GM23338 (cell line): ENCODE measurements at places on chromosomes 2 and 18.
A peak's percentile ranks its signal among the peaks of the same experiment; 100 is the strongest.

DNA sequence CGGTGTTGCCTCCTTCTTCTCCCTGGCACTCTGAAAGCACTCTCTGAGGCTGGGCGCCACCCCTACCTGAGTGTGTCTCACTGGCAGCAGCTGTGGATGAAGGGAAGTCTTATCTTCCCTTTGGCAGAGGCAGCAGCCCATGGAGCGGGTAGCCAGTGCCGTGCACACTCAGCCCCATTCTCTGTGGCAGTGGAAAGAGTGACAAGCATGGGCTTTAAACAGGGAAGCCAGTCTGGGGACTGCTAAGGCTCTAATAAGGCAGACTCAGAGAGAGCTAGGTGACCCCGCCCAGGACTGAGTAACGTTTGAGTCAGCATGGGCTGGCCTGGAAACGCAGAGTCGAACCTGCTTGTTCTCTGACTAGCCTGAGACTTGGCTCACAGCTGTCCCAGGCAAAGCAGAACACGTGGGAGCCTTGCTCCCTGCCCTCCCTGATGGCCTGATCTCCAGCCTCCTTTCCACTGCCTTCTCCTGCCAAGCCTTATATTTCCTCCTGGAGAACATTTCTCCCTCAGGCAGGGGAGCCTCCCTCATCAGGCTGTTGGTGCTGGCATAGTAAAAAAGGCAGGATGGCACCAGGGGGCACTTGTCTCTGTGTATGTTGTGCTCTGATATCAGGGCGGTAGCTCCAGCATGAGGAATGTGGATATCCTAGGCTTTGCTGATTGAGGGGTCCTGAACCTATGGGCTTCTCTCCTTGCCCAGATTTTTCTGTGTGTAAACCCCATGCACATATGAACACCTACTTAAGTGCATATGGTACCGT lies 93.9 kb upstream of the LGALSL start:
- peak; percentile 34 for DNase-seq

GRCh38 chr18:52569492-52569891 lies 229.5 kb downstream of the DCC start:
- no peak for DNase-seq

- DNase-seq, result peak; percentile 48
Measured at GRCh38 chr2:47784352-47784851, 1.5 kb downstream of the MSH6 start.

DNA sequence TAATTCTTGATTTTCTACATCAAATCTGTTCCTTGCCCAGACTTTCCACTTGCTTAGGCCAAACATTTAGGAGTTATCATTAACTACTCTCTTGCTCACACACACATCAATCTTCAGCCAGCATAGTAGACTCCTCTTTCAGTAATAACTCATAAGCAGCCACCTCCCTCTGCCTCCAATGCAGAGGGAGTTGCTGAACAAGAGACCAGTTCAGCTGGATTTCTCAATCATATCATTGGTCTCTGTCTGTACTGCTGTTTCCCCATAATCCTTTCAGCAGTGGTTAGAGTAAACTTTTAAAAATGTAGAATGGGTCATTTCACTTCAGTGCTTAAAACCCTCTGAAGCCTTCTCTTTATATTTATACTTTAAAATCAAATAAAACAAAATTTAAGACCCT lies 112.9 kb downstream of the SLC39A10 start:
- DNase-seq, result no peak

GRCh38 chr2:230582851-230583283 lies 129.8 kb upstream of the CAB39 start:
- DNase-seq, result no peak

- DNase-seq, result no peak
Measured at GRCh38 chr2:9488583-9489547, 14.5 kb downstream of the IAH1 start.

DNA sequence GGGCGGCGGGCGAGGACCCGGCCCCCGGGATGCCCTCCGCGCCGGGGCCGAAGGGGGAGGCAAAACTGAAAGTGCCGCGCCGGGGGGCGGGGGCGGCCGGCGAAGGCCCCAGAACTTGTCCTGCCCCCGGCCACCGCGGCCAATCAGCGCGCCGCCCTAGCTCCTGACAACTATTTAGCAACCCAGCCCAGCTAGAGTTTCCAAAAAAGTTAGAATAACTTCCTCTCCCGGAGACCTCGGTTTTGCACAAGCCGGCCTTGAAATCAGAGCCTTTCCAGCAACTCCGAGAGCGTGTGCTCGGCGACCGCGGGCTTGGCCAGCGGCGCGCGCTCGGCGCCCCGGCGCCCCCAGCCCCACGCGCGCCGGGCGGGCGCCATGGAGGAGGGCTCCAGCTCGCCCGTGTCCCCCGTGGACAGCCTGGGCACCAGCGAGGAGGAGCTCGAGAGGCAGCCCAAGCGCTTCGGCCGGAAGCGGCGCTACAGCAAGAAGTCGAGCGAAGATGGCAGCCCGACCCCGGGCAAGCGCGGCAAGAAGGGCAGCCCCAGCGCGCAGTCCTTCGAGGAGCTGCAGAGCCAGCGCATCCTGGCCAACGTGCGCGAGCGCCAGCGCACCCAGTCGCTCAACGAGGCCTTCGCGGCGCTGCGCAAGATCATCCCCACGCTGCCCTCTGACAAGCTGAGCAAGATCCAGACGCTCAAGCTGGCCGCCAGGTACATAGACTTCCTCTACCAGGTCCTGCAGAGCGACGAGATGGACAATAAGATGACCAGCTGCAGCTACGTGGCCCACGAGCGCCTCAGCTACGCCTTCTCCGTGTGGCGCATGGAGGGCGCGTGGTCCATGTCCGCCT lies at the start of gene TWIST2:
TWIST2 (plus strand) TSS at position 245 of the 850 bp plus-strand sequence; CDS start at position 376, 131 bp downstream.
- DNase-seq, result peak; percentile 83

- DNase-seq, result no peak
Measured at GRCh38 chr2:43360137-43360536, 133.7 kb upstream of the ZFP36L2 start.

DNA sequence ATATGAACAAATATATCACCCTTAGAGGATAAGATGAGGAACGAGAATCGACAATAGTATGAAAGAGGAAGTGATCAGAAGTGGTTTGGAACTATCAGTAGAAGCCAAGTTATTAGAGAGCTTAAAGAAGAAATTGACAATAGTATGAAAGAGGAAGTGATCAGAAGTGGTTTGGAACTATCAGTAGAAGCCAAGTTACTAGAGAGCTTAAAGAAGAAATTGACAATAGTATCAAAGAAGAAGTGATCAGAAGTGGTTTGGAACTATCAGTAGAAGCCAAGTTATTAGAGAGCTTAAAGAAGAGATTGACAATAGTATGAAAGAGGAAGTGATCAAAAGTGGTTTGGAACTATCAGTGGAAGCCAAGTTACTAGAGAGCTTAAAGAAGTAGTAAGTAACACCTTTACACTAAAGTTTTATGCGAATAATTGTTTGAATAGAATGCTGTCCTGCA lies 175.5 kb downstream of the ZNF407 start:
- DNase-seq, result no peak

DNA sequence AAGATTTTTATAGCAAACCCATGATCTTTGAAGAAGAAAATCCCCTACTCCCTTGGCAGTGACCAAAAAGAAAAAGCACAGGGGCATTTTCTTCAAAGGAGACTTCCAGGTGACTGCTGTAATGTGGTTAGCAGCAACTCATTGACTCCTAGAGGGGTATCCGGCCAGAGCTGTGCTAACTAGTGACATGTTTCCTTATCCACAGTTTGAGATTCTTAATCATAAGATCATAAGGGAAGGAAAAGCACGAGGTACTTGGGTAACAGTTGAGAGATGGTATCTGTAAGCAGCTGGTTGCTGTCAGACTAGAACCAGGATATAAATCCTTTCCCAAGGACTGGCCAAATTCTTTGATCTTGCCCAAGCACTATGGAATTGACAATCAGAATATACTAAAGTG lies 124.7 kb downstream of the MREG start:
- no peak for DNase-seq

DNA sequence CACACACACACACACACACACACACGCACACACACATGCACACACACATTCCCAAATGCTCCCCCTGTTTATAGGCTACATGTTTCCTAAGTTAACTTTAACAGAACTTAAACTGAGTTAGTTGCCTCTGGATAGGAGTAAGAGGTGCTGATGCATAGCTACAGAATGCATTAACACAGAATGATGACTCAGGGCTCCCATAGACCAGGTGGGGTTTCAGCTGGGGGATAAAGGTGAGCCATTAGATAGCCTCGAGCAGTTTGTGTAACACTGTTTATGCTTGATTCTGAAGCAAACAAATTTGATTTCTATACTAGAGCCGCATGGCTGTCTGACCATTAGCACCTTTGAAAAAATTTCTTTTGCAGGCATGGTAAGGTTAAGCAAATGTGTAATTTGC lies 741.0 kb downstream of the PLCL1 start:
- DNase-seq, result peak; percentile 30

- DNase-seq, result no peak
Measured at GRCh38 chr18:70333316-70333715, 44.5 kb downstream of the SOCS6 start.

DNA sequence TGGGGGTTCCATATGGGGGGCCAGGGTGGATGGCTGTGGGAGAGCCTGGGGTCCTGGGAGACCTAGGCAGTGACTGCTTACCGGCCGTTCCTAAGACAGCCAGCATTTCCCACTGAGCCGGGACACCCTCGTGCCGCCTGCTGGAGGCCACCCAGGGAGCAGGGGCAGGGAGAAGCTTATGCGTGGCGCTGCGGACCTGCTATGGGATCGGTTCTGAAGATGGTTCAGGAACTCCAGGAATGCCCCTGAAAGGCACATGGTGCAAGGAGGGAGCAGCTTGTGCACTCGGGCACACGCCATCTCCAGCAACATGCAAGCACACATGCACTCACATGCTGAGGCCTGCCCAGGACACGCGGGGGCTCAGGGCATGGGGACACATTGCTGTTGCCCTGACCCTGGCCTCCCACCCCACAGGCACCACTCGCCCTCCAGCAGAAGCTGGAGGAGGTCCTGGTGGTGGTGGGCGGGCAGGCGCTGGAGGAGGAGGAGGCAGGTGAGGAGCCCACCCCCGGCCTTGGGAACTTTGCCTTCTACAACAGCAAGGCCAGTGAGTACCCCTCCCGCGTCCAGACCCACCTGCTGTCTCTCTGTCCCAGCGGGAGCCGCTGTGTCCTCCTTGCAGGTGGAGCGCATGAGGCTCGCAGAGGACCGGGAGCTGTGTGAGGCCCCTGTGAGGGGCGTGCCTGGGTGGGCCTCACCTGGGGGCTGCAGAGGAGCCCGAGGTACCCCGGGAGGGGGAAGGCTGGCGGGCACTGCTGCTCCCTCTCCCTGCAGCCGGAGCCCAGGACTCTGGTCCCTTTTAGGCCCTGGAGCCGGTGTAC lies 4.1 kb downstream of the KLHL30 start:
- DNase-seq, result no peak

- DNase-seq, result no peak
Measured at GRCh38 chr2:90645-91312, 44.5 kb upstream of the FAM110C start.

DNA sequence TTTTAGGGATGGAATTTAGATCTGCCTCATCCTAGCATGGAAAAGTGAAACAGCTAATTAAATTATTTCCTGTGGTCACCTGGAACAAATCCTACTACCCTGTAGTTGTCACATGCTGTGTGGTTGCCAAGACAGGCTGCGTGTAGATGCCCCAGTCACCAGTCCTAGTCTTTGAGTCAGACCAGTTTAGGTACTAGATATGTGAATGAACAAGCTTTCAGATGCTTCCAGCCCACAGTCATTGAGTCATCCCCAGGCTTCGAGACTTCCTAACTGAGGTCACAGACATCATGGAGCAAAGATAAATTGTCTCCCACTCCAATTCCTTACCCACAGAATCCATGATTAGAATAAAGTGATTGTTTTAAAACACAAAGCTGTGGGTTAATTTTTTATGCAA lies 35.8 kb upstream of the GRB14 start:
- no peak for DNase-seq

DNA sequence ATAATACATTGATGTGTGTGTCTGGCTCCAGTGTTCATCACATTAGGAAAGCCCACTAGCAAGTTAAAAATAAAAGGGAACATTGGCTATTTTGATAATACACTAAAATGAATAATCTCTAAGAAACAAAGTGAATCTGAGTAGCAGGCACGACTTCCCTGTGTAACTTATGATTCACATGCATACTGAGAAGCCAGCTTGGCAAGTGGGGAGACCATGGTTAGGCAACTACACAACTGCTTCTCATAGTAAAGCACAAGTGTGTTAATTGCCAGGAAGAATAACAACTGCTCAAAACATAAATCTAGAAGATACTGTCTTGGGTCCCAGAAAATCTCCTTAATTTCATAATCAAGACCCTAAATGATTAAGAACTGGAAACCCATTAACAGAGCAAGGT lies 4.0 kb downstream of the MYO5B start:
- no peak for DNase-seq

- DNase-seq, result no peak
Measured at GRCh38 chr2:54545702-54546450, 89.7 kb downstream of the SPTBN1 start.

GRCh38 chr2:100743741-100744140 lies 76.2 kb upstream of the NPAS2 start:
- DNase-seq, result no peak

DNA sequence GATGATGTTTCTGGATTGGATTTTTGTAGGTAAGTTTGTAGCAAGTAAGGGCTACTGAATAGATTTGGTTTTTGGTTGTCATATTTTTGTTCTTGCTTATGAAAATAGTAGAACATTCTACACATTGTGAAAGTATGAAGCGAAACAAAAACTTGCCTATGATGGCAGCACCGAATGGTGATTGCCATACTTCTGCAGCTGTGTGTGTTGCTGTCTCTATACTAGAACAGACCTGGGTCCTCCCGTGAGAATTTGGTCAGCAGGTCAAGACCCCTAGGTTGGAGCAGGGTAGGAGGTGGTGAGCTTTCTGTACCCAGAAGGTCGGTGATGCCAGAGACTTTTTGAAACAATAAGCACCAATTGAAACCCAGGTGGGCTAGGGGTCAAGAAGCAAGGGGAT lies 322.6 kb downstream of the PRKCE start:
- no peak for DNase-seq

- no peak for DNase-seq
Measured at GRCh38 chr2:189848276-189848675, 64.0 kb downstream of the PMS1 start.

- DNase-seq, result no peak
Measured at GRCh38 chr2:223541546-223541945, 60.6 kb downstream of the SCG2 start.
